MM.1S (cell line): ENCODE measurements at places on chromosomes 5 and 9.

- no peak for DNase-seq
These were observed 261.0 kb downstream of the SEMA5A start for GRCh38 chr5:9284781-9285307.

DNA sequence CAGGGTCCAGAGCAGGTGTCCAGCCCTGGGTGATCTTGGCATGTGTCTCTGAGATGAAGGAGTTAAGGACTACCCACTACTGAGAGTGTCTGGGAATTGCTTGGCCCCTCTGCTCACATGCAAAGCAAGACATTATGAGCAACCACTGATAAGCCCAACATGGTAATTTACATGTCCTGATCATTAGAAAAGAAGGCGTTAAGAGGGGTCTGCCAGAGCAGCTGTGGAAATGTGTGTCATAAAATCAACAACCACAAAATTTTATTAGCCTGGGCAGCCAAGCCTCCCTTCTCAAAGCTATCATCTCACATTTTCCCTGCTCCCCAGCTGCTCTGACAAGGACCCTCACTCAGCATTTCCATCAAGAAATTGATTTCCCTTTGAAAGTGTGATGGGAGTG lies 351.0 kb downstream of the SPOCK1 start:
- no peak for DNase-seq

- no peak for DNase-seq
These were observed 257.5 kb downstream of the PARP8 start for GRCh38 chr5:50923768-50924494.

DNA sequence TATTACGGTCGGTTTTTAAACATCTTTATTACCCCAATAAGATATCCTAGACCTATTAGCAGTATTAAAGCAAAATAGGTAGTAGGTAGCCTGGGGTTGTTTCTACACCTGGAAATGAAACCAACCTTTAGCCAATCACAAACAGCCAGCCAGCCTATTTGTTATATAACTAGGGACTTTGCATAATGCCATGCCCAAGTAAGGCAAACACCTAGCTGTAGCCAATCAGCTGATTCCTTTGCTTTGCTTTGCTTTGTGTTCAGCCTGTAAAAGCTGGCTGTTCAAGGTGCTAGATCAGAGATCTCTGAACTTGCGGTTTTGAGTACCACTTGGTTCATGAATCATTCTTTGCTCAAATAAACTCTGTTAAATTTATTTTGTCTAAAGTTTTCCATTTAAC lies 46.5 kb upstream of the SETD9 start:
- peak; percentile 10 for DNase-seq

DNA sequence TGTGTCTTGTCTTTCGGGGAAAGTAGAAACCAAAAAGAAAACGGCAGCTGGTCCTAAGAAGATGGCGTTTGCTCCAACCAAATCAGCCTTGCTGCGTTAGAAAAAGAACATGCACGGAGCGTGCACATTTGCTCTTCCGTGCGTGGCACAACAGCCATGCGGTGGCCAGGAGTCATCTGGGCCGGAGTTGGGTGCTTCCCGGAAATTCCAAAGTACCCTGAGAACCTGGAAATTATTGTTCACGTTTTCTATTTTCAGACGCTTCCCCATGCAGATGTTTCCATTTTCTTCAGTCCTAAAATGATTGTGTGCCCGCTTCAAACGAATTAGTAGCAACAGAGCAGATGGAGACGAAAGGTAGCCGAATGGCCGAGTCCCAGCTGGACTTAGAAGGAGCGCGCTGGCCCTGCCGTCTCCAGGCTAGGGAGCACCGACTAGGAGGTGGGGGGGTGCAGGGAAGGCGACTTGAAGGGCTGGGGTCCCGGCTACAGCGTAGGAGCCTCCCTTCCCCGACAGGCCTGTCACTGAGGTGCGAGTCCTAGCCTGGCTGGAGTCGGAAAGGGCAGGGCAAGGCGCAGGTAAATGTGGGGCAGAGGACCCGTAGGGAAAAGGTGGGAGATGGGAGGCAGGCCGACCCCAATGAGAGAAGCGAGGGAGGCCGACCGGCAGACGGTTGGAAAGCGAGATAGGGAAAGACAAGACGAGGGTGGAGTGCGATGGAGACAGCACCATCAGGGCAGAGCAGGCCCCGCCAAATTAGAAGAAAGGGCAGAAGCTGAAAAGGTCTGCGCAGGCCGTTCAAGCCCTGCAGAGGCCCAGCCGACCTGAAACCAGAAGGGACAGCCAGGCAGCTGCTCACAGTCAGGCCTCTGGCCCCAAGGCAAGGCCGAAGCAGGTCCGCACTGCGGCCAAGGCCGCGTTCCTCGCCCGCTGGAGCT lies 1.4 kb downstream of the BARX1 start:
- DNase-seq = no peak

- no peak for DNase-seq
These were observed 4.1 kb upstream of the CAVIN4 start for GRCh38 chr9:100573655-100574260.

GRCh38 chr5:138719811-138720210 lies 33.4 kb upstream of the CTNNA1 start:
- no peak for DNase-seq

- no peak for DNase-seq
These were observed 186.8 kb upstream of the NFIB start for GRCh38 chr9:14500705-14501104.

DNA sequence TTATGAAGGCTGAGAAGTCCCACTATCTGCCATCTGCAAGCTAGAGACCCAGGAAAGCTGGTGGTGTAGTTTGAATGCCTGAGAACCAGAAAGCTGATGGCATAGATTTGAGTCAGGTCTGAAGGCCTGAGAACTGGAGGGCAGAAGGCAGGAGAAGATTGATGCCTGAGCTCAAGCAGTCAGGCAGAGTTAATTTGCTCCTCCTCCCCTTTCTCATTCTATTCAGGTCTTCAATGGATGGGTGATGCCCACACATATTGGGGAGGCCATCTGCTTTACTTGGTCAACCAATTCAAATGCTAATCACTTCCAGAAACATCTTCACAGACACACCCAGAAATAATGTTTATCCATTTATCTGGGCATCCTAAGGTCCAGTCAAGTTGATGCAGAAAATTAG lies 87.6 kb upstream of the CPLX2 start:
- no peak for DNase-seq

GRCh38 chr9:12648925-12649324 lies 44.3 kb upstream of the TYRP1 start:
- DNase-seq = no peak

DNA sequence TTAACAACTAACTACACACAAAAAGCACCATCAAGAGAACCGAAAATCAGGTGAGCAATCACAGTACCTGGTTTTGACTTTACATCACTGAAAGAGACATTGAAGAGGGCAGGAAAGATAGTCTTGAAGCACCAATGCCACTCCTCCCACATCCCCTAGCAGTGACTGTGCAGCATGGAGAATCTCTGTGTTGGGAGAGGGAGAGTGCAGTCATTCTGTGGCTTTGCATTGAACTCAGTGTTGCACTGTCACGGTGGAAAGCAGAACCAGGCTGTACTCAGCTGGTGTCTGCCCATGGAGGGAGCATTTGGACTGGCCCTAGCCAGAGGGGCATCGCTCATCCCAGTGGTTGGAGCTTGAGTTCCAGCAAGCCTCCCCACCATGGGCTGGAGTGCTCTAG lies 40.4 kb downstream of the C5 start:
- DNase-seq = no peak

GRCh38 chr9:123629531-123629930 lies 273.5 kb downstream of the CRB2 start:
- DNase-seq = no peak

GRCh38 chr9:116900543-116900942 lies 213.4 kb downstream of the TRIM32 start:
- no peak for DNase-seq

DNA sequence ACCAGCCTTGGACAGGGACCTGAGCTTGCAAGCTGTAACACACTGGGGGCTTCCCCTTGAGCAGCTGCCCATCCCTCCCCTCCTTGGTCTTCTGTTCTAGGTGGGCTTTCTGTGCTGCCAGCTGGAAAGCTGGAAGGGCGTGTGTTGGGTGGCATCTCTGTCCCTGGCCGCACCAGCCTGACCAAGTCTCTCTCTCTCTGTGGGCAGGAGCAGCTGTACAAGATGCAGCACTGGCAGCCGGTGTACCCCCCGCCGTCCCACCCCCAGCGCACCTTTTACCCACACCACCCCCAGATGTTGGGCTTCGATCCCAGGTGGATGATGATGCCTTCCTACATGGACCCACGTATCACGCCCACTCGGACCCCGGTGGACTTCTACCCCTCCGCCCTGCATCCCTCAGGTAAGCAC lies 32.1 kb upstream of the POMT1 start:
- DNase-seq = no peak

DNA sequence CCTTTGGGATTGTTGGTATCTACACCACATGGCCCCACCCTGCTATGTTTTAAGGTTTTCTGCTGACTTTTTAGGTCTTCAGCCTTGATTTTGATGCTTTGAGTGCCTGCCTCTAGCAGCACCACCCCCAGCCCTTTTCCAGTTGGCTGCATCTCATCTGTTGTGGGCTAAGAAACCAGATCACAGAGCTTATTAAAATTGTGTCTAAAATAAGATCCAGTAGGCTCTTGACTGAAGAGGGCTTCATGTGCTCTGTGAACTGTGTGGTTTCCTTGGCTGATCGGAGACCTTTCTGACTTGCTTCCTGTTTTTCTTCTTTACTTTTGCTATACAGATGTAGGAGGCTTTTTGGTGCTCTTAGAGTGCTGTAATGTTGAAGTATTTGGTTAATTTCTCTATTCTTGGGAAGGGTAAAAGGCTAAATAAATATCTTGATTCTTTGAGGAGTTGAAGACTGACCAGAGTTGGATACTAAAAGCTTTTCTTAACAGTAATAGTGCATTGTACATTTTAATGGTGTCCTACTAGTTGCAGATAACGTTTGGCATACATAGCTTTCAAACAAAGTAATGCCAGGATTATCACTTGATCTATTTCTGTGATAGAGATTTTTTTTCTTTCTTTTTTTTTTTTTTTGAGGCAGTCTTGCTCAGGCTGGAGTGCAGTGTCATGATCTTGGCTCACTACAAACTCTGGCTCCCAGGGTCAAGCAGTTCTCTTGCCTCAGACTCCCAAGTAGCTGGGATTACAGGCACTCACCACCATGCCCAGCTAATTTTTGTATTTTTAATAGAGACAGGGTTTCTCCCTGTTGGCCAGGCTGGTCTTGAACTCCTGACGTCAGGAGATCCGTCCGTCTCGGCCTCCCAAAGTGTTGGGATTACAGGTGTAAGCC lies 4.5 kb downstream of the UBE2D2 start:
- peak; percentile 81 for DNase-seq

DNA sequence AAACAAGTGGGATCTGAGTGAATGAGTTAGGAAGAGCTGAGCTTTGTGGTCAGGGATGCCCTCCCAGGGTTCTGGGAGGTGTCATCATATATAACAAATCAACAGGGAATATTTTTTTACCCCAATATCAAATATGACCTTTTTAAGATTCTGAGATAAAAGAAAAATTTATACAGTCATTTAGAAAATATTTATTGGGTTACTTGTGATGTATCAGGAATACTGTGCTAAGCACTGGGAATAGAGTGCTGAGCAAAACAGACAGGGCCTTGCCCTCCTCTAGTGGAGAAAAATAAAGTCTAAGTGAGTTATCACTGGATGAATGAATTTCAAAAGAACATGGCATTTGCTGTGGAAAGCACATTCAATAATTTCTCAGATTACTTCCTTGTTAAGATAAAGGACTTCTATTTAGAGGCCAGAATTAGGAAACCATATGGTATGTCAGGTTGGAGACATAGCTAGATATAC lies 102.9 kb downstream of the BOD1 start:
- no peak for DNase-seq

DNA sequence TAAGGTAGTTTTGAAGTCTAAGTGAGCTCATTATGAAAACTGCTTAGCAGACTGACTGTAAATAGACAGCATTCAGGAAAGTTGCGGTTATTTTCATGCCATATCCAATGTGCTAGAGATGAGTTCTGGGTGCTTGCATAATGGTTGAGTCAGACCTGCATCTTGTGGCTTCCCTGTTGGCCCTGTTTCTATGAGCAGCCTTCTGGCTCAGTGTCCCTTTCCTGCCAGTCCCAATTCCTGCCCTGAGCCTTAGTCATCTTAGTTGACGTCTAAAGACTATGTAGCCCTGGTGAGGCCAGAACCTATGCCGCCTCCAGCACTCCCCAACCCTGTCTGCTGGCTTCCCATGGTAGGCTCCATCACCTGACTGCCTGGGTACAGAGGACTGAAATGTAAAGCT lies 76.3 kb upstream of the TNFSF8 start:
- no peak for DNase-seq

GRCh38 chr9:23638011-23638410 lies 188.0 kb downstream of the ELAVL2 start:
- no peak for DNase-seq
